ENCODE measurements at places on chromosomes 6 and 20.

GRCh38 chr6:167030222-167031072, 31.2 kb downstream of the CEP43 start:
- no peak for DNase-seq

GRCh38 chr20:62129731-62130531, 7.7 kb downstream of the LSM14B start:
- no peak for DNase-seq

DNA sequence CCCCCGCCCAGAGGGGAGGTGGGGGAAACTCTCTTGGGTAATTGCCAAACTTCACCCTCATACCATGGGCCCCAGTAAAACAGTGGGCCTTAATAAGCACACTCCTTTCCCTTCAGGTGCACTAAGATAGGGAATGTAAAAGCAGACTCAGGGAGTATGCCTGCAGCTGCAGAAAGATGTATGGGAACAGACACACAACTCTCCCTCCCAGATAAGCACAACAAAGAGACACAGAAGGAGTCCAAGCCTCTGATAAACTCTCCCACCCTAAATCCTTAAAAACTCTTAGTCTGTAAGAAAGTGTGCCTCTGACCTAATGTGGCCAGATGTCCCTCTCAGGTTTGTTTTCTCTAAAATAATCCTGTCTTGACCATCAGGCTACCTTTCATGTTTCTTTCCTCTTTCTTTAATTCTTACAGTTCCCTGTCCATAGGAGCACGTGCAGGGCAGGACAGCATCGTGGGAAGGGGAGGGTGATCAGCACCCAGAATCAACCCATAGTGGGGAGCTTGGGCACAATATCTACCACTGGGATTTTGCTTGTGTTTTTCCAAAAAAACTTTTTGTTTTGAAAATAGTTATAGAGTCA, 11.3 kb upstream of the CTCFL start:
- DNase-seq = no peak

DNA sequence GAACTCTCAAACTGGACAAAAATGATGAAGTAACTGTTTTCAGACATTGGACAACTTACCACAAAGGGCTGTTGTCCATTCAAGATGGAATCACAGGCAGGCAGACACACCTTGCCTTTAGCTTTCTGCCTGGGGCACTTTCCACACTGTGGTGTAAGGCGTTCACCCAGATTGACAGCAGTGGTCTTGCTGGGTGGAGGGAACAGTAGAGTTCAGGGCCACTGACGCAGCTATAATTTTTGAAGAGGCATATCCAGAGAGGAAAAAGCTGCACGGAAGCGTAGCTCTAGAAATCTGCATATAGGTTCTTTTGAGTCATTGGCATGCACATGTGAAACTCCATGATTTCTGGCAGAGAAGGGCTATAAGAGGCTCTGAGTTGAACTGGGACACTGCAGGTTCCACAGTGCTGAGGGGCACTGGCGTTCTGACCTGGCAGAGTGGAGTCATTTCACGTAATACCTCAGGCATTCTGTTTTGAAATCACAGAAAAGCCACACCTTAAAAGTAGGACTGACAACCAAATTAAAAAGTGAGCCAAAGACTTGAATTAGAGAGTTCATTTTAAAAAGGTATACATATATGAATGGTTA, 105.0 kb upstream of the EDN1 start:
- no peak for DNase-seq

DNA sequence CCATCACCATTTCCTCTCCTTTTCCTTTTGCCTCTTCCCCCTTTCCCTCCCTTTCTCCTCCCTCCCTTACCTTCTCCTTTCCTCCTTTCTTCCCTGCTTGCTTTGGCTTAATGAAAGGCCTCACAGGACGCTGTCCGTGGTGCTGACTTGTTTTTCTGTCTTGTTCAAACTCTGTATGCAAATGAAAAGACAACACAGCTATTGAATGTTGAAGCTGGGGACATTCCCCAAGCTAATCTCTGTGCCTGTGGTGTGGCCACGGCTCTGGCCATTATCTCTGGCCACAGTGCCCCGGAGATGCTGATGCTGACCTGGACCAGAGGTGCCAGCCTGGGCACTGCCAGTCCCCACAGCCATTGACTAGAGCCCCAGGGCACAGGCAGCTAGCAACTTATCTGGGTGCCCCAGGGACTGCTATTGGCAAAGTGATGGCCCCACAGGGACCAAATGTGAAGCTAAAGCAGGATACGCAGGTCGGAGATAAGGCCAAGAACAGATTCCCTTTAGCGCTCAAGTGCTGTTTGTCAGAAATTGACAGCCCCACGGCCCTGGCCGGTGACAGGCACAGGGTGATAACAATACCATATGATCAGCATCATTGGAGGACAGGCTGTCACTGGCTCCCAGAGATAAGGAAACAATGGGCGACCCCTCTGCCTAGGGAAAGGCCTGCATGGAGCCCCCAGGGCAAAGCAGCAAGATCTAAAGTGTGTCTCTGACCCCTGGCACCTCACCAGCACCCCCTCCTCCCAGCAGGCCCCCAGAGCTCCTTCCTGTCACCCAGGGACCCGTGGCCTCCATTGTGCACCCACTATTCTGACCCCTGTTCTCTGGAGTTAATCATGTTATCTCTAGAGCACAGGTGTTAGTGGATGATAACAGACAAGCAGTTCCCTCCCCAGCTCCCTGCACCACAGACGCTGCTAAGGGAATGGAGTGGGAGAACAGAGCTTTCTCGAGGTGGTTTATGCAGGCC, 31.6 kb upstream of the SLC32A1 start:
- DNase-seq = no peak

GRCh38 chr20:23995905-23996666, 7.5 kb upstream of the GGTLC1 start:
- no peak for DNase-seq

- DNase-seq = no peak
Observed at GRCh38 chr6:132190815-132191175, 210.5 kb downstream of the MOXD1 start.

GRCh38 chr6:111184827-111185532, 97.7 kb downstream of the SLC16A10 start:
- no peak for DNase-seq

GRCh38 chr20:24376311-24377099, 92.9 kb upstream of the SYNDIG1 start:
- no peak for DNase-seq

GRCh38 chr6:20850686-20851416, 316.6 kb downstream of the CDKAL1 start:
- DNase-seq = no peak

GRCh38 chr6:14819001-14819400, 426.9 kb upstream of the JARID2 start:
- no peak for DNase-seq

GRCh38 chr6:139186242-139186641, 51.4 kb downstream of the HECA start:
- no peak for DNase-seq

DNA sequence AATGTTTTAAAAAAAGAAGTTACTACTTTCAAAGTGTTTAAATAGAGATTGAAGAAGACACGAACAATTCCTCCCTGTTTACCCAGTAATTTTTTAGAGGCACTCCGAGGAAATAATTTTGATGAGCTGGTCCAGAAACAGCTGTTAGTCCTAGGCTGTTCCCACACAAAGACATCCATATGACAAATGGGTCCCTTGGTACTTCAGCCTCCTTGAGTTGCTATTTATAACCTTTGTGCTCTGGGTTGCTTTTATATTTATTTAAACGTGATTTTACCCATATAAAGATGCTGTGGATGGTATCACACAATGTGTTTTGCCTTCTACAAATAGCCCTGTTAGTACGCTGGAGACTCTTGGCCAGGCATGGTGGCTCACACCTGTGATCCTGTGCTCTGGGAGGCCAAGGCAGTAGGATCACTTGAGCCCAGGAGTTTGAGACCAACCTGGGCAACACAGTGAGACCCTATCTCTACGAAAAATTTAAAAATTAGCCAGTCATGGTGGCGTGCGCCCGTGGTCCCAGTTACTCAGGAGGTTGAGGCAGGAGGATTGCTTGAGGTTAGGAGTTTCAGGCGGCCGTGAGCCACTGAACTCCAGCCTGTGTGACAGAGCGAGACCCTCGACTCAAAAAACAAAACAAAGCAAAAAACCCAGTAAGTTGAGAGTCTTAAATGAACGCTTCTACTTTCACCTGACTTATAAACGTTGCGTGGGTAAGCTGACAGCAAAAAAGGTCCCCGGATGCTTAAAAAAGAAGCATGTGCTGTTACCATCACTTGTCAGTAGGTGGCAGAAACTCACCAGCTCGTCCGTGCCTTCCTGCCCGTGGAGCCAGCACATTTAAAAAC, 56.9 kb upstream of the ARMH2 start:
- peak; percentile 33 for DNase-seq

- DNase-seq = no peak
Observed at GRCh38 chr6:7235712-7236305, 77.2 kb downstream of the SSR1 start.

DNA sequence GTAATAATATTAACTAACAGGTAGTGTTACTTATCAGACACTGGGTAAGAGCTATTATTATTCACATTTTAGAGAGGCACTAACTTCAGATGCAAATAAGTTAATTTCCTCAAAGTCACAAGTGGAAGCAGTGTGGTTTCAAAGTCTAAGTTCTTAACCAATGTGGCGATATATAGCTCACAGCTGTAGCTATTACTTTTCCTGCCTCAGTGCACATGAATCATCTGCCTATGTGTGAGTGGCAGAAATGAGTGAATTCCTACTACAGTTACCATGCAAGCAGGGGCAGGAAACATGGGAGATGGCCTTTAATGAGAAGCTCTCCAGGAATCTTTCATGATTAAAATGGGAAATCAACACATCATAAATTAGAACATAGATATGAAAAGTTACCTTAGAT, 126.2 kb upstream of the EYA4 start:
- no peak for DNase-seq
